ENCODE measurements at places on chromosomes 7 and 10.

- DNase-seq, result no peak
Measured at GRCh38 chr7:139104091-139104450, 5.4 kb downstream of the ZC3HAV1 start.

DNA sequence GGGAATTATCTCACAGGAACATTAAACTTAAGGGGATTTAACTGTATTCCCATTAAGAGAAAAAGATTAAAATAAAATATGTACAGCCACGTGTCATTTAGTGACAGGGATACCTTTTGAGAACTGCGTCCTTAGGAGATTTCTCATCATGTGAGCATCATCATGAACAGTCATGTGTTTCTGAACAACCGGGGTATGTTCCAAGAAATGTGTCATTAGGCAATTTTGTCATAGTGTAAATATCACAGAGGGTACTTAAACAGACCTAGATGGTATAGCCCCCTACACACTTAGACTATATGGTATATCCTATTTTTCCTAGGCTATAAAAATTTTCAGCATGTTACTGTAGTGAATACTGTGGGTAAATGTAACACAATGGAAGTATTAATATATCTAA lies 840.3 kb downstream of the CNTNAP2 start:
- DNase-seq, result peak; percentile 8

DNA sequence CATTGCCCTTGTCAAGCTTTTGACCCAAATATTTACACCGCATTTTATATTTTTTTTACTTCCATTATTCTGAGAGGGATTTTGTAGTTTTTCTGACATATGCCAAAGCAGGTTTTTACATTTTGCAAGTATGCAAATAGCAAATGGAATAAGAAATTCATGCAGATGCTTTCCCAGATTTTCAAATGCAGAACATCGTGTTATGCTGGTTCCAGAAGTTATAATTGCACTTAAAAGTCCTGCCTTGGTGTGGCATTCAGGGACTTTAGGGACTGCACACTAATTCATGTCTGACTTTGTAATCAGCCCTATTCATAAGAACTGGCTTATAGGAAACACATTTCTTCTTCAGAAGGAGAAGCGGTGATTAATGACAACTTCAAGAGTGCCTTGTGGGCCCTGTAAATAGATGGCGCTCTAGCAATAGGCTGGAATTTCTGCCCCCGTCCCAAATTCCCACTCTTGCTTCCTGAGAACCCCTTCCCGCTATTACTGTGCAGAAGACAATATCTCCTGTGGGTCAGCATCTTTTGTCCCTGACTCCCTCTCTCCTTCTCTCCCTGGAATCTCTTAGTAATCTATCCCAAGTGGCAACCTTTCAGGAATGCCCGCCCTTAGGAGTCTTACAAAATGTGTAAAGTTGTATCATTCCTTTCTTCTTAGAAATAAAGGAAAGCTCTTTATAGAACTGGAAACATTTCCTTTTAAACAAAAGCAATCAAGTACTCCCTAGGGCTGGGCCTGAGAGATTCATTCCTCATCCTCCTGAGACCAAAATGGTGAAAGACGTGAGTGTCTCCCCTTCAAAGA lies 264.0 kb downstream of the INHBA start:
- peak; percentile 52 for DNase-seq

- no peak for DNase-seq
Measured at GRCh38 chr10:9635691-9636090, 1382.0 kb upstream of the CELF2 start.

- peak; percentile 56 for DNase-seq
Measured at GRCh38 chr7:103343758-103344452, 662 bp downstream of the DNAJC2 start.

- peak; percentile 5 for DNase-seq
Measured at GRCh38 chr10:28429573-28430216, 103.2 kb upstream of the WAC start.

DNA sequence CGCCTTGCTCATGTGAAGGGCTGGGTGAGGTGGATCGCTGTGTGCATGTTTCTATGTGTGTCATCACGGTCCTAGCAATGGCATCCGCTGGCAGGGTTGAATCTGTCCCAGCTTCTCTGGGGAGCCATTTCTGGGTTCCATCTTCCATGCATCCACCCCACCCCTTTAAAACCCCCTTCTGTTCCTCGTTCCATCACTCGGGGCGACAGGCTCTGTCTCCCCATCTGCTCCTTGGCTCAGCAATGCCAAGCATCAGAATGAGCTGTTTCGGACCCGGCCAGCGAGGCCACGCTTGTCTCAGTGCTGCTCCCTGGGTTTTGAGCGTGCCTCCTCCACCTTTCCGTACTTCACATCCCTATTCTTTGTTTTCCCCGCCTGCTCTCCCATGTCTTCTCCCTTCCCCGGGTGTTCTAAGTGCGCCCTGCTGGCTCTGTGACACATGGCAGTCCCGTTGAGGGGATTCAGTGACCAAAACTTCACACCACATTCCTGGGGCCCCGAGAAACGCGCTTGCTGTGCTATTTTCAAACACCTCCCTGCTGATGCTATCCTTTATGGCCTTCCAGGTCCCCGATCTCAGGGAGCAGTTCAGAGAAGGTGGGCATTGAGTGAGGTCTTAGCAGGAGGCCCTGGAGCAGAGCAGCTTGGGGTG lies 554.1 kb upstream of the FOXK1 start:
- no peak for DNase-seq

DNA sequence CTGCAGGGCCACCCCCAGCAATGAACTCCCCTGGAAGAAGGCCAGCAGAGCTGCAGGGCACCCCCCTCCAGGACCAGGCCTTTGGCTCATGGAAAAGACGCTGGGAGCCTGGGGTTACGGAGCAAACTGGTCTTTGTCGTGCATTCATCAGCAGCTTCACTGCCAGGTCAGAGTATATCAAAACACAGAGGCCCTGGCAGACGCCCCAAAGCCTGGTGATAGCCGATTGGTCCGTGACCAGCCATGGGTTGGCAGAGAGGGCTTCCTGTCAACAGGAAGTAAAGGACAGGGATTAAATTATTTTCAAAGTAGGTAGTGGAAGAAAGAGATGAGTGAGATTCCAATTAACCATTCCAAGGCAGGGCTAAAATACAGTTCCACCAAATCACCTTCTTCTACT lies 9.0 kb downstream of the PRKAG2 start:
- DNase-seq, result no peak

GRCh38 chr10:97037365-97038361 lies 148.1 kb downstream of the SLIT1 start:
- DNase-seq, result peak; percentile 87

GRCh38 chr7:143063741-143064140 lies 11.6 kb downstream of the OR6V1 start:
- DNase-seq, result no peak

DNA sequence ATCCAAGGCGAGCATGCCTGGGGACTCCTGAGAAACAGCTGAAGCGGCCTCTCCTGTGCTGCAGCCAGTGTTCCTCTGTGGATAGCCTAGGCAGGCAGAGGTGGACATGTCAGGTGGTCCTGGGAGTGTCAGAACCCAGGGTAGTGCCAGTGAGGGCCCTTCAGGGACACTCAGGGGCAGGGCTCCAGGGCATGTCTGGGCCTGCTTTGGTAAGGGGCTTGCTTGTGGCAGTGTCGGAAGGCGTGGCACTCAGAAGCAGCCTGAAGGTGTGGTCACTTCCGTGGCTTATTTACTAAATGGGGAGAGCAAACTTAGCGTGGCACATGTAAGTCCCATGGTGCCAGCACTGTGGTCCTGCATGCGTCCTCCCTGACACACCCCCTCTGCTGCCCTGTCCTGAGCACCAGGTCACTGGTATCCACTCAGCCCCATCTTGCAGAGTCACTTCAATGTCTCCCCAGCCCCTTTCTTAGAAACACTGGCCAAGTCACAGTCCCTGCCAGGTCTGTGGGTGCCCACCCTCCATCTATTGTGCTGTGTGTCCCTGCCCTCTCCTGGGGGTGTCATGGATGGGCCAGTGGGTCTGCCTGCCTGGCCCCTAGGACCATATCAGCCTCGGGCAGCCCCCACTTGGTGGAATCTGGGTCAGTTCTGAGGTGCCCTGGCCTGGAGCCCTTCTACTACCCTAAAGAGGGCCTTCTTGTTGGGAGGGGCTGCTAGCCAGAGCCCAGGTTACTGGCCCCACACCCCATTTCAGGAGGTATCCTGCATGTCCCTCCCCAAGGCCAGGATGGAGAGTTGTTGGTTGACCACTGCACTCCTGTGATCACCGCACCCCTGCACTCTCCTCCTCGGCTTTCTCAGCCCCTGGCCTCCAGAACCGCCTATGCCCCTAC lies 6.4 kb downstream of the ZMIZ2 start:
- DNase-seq, result no peak

DNA sequence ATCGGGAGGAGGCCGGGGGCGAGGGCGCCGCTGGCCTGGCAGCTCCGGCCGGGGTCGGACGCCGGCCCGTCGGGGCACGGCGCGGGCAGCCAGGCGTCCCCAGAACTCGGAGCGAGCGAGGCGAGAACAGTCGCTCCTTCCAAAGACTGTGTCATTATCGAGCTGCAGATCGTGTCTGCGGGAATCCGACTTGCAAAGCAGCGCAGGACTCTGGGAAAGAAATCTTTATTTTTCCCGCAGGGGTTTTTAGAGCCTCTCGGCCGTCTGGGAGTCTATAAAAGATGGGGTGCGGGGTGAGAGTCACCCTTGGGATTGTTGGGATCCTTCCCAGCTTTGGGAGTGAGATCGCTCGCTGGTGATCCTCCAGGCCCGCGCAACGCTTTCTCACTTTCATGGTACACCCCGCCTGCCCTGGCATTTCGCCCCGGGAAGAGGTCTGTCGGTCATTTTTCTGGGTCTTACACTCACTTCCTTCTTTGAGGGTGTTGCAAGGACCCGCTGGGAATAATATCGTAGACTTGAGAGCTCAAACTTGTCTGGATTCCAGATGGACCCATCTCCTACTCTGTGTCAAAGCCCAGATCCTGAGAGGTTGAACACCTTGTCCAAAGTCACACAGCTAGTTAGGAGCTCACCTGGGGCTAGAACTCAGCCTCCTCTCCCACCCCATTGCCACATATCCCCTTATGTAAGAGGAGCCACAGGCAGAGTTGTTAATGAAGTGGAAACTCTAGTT lies 1.0 kb downstream of the UBTD1 start:
- DNase-seq, result peak; percentile 48

GRCh38 chr7:129471402-129471827 lies 30.9 kb upstream of the SMKR1 start:
- no peak for DNase-seq

DNA sequence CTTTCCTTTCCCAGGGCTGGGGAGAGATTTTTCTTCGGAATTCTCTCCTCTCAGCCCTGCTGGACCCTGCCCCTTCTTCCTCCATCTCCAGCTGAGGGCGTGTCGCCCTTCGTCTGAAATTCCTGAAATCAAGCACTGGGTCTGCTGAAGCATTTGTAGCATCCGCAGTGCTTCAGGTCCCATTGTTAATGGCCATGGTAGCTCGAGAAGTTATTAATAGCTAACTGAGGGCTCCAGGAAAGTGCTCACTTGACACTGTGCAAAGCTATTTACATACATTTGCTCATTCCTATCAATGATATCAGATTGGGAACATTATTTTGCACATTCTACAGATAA lies 515 bp downstream of the FAM149B1 start:
- DNase-seq, result peak; percentile 60

- peak; percentile 68 for DNase-seq
Measured at GRCh38 chr10:97903128-97904017, 53.7 kb downstream of the GOLGA7B start.

- DNase-seq, result peak; percentile 8
Measured at GRCh38 chr10:78472551-78472890, 438.9 kb downstream of the RPS24 start.

DNA sequence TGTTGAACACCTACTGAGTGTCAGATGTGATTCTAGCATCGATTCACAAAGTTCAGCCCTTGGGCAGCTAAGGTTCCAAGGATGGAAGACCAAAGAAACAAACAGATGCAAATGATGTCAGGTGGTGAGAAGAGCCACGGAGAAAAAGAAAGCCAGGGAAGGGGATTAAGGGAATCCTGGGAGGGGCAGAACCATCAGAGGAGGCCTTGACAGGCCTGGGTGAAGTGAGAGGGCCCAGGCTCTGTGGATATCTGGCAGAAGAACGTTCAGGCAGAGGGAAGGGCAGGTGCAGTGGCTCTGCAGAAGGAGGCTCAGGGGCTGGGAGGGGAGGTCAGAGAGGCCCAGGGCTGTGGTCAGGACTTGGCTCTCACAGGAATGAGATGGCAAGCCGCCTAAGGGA lies 90.4 kb downstream of the C10orf105 start:
- DNase-seq, result peak; percentile 66

DNA sequence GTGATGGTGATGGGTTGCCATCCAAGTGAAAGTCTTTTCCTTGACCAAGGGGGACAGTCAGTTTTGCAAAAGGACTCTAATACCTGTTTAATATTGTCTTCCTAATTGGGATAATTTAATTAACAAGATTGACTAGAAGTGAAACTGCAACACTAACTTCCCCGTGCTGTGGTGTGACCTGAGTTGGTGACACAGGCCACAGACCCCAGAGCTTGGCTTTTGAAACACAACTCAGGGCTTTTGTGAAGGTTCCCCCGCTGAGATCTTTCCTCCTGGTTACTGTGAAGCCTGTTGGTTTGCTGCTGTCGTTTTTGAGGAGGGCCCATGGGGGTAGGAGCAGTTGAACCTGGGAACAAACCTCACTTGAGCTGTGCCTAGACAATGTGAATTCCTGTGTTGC lies 6.9 kb downstream of the PPIF start:
- no peak for DNase-seq
